NCI-H774 (cell line): ENCODE measurements at places on chromosomes 1 and 21.

GRCh38 chr1:198756470-198756869 is 117.6 kb downstream of the PTPRC start:
- DNase-seq, result no peak

DNA sequence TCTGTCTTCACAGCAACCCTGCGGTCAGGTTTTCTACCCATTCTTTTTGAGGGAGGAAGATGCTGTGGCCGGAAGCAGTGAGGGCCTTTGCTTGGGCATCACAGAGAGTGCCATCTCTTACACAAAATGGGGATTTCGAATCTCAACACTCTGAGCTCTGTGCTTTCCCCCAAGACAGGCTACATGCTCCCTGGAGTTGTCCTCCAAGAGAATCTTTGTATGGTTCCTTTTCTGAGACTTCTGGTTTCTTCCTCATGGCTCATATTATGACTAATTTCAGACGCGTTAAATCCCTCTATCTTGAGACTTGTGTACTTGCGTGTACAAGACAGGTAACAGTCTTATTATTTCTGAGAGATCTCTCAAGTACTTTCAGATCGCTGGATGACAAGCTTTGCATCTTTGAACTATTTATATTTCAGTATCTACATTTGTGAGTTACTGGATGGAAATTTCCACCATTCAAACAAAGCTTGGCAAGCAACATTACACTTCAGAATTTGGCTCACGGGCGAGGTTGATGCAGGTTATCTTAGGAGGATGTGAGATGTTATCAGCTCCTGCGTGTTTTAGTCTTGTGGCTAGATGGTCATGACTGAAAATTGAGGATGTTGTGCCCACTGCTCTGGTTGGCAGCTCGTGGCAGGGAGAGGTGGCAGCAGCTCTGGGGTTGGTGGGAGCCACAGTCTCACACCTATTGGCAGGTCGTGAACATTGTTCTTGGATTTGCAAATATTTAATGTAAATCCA is 19.4 kb downstream of the ABCG1 start:
- DNase-seq, result no peak

DNA sequence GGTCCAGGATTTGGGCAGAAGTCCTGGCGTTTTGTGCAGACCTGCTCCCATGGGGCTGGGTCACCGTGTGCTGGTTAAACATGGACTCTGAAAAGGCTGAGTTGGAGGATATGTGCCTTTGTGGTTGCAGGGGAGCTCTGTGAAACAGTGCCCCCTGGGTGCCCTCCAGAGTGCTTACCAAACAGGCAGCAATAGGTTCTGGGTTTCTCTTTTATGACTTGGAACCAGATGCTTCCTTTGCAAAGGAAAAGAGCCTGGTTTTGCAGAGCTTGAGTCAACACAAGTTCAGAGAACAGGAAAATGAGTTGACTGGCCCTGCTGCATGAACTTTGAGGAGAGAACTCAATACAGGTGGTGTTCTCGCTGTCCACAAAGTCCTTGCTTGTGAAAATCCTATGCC is 288.9 kb downstream of the TM2D1 start:
- DNase-seq, result no peak

DNA sequence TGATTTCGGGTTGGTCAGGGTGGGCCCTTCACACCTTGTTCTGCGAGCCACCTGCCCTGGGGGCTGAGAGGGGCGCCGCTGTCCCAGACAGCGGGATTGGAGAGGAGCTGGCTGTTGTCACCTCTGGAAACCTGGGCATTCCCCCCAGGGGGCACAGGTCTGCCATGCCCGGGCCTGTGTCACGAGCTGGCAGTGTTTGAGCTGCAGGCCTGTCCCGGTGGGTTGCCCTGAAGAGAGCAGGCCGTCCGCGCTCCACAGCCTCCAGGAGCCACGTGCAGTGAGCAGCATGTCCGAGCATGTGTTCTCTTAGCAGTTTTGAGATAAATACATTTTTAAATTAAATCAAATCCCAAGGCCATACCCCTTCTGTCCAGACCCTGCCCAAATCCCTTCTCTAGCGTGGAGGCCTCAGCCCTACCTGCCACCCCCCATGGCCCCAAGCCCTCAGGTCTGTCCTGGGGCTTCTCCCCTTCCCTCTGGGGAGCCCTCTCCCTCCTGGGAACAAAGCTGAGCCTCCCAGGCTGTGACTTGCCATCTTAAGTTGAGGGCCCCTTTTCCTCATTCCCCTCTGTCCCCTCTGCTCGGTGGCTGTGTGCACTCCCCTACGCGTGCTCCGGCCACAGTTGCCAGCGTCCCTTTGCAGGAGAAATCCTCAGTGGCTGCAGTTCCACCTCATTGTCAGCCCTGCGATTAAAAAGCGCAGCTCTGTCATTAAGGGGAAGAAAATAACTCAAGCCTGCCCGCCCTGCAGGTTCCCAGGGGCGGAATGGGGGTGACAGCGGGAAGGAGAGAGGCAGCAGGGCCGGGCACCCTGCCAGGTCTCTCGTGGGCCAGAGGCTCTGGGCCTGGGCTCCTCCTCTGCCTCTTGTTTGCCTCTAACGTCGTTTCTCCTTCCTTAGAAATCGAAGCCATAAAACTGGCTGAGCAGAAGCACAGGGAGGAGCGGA is 26.6 kb downstream of the SLX9 start:
- DNase-seq, result no peak
